ENCODE measurements at places on chromosomes 5 and 9.

DNA sequence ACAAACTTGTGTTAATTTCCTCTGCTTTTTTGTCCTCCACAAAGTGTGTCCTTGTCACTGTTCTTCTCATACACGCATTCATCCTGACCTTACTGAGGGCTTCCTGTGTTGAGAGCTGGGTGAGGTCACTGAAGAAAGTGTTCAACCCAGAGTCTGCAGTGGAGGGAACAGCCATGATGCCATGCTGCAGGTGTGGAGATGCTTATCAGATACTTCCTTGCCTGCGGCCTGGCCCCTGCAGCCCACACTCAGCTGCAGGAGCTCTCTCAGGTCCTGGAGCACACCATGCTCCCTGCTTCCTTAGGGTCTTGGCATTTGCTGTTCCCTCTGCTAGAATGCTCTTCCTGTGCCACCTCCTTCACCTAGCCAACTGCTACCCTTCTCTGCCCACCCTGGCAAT, 108.1 kb upstream of the SPRY4 start:
- DNase-seq, result peak; percentile 21

GRCh38 chr5:4941957-4942830, 197.9 kb upstream of the ADAMTS16 start:
- DNase-seq, result no peak

DNA sequence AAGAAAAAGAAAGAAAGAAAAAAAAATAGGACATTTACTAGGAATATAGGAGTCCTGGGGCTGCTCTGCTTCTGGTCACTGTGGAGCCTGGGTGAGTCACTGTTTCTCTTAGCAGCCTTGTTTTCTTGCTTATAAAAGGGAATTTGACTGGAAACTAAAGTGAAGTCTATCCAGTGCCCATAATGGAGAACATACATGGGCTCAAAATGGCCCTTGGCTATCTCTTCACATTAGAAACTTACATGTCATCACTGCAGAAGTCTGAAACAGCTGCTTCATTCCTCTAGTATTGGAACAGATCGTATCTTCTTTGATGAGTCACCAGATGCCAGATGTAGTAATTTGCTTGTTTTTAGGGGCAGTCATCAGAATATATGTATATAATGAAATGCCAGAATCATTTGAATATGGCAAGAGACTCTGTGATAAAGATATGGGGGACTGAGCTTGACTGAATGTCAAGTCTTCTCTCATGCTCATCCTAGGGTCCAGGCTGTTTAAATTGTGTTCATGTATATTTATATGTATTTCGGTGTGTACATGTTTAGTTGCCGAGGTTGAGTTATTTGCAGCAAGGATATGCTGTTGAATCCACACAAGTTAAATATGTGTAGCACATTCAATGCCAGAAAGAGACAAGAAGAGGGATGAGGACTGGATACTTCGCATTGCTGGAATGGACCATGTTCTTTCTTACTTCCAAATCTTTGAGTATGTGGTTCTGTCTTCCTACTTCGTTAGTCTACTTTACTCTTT, 56.7 kb downstream of the SGCD start:
- DNase-seq, result no peak

DNA sequence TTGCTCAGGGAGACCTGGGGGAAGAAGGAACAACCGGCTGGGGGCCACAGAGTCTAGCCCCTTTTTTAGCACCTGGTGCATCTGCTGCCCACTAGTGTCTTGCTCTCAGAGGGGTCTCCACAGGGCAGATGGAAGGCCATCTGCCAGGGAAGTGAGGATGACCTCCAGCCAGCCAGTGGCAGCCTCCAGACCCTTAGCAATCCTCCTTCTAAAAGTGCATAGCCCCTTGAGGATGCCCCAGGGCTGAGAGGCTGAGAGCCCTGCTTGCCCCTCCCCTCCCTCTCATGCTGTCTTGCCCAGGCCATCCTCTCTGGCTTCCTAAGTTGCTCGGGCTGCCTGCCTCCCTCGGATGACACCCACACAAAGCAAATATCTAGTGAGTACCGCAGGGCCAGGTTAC, 81.5 kb upstream of the PANK3 start:
- no peak for DNase-seq

- no peak for DNase-seq
Observed at GRCh38 chr5:31334061-31334860, 140.8 kb downstream of the CDH6 start.

DNA sequence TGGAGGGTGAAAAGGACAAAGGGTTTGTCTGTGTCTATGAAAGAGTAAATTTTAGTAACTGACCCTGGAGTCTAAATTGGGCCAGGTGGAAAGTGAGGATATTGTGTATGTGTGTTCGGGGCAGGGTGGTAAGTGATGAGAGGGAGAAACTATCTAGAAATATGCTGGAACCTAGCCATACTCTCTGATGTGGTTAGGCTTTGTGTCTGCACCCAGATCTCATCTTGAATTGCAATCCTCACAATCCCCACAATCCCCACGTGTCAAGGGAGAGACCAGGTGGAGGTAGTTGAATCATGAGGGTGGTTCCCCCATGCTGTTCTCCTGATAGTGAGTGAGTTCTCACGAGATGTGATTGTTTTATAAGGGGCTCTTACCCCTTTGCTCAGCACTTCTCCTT, 60.6 kb downstream of the COMMD10 start:
- no peak for DNase-seq

DNA sequence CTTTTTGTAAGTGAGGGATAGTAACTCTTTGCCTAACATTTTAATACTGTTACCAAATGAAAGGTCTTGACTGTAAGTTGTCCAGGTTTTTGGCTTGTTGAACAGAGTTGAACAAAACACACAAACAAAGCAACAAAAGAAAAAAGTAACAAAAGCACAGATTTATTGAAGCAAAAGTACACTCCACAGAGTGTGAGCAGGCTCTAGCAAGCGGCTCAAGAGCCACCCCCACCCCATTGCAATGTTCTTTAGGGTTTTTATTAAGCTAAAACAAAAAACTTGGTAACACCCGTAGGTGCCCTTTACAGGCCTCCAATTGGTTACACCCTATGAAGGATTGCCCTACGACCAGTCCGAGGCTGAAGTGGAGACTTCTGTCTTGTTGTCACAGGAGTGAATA, 197.4 kb upstream of the MAP3K1 start:
- no peak for DNase-seq

GRCh38 chr5:151318850-151319732, 15.5 kb upstream of the SLC36A3 start:
- DNase-seq, result peak; percentile 5

DNA sequence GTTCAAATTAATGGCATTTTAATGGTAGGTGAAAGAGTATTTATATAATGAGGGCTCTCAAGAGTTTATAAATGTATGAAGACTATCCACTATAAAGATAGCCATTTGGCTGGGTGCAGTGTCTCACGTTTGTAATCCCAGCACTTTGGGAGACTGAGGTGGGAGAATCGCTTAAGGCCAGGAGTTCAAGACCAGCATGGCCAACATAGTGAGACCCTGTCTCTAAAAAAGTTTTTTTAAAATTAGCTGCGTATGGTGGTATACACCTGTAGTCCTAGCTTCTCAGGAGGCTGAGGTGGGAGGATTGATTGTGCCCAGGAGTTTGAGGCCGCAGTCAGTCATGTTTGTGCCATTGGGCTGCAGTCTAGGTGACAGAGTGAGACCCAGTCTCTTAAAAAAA, 61.6 kb downstream of the ERBIN start:
- no peak for DNase-seq

DNA sequence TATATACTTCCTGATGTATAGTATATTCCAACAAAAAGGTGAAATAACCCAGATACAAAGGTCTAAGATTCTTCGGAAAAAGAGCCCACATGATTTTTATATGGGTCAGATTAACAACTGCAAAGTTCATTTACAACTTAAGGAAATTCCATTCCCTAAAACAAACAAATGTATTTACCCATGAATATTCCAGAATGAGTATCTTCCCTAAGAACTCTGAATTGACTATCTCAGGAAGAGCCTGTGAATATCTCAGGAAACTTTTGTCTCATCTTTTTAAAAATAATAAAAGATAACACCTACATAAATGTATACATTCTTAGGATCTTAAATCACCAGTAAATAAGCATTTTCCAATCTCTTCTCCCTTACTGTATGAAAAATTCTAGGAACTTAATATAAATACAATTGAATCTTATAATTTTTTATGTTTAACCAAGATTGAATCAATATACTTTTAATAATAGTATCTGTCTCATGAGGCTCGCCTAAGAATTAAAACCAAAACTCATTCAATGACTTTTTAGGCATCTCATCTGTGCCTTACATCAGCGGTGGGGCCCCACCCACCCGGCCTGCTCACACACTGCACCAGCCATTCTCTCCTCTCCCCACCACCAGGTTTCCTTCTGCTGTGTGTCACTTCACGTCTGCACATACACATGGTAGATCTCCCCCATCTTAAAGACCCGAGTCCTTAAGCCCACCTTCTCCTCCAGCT, 78.1 kb downstream of the RAPGEF1 start:
- peak; percentile 42 for DNase-seq

DNA sequence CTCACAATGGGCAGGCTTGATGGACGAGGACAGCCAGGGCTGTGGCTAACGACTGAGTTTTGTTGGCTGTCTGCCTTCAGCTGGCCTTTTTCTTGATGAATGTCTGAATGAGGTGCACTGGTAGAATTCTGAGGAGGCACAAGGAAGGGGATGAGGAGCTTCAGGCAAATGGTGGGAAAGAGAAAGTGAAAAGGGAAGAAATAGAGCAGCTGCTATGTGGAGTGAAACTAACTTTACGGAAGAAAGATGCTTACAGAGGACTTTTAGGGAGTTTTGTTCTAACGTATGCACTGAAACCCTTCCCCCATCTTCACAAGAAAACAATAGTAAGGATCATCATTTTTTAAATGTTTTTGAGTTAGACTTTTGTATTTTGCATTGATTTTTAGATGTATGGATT, 45.3 kb downstream of the OR2K2 start:
- DNase-seq, result no peak

GRCh38 chr5:76351176-76351575, 51.9 kb upstream of the IQGAP2 start:
- no peak for DNase-seq

DNA sequence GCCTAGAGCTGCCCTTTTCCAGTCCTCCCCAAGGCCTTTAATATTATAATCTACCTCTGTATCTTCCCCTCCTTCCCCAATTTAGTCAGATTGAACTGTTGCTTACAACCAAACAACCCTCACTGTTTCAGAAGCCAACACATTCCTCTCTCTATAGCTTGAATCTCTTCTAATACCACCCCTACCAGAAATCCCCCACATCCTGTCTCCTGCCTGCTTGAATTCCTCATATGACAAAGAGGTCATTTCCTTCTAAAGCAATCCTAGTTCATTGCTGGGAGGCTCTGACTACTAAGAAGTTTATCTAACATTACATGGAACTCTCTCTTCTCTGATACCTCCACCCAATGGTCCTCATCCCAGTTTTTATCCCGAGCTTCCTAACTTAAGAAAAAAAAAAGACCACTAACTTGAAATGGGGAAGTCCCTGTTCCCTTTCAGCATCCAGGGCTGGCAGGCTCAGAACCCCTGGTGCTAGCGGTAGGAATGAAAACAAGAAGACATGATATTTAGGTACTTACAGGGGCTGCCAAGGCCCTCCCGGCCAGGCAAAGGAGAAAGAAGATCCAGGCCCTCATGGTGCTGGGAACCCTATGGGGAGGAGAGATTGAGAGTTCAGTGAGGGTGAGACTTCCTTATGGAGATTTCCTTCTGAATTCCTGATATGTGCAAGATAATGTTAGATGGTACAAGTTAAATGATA, 11.0 kb downstream of the SPARC start:
- DNase-seq, result no peak

DNA sequence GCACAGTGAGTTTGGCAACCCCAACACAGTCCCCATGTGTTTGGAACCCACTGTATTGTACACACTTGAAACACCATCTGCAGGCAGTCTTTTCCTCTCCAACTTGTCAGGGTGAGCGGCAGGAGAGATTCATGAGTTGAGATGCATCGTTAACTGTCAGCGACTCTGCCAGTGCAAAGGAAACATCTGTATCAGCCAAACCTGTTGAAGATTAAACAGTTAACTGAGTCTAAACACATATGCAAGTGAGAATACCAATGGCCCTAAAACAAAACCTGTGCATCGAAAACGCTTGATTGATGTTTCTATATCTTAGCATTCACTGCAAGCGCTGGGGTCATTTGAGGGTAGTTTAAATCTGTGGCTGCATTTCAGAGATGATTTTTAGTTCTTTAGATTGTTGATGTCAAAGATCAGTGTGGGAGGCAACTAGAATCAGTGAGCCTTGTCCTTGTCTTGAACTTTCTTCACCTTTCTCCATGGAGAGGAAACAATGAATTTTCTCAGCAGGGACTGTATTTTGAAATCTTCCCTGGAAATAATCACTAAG, 41.3 kb upstream of the PAM start:
- DNase-seq, result no peak

- no peak for DNase-seq
Observed at GRCh38 chr5:74885170-74885569, 19.0 kb upstream of the FAM169A start.

GRCh38 chr5:137589185-137589584, 90.1 kb upstream of the SPOCK1 start:
- DNase-seq, result no peak

DNA sequence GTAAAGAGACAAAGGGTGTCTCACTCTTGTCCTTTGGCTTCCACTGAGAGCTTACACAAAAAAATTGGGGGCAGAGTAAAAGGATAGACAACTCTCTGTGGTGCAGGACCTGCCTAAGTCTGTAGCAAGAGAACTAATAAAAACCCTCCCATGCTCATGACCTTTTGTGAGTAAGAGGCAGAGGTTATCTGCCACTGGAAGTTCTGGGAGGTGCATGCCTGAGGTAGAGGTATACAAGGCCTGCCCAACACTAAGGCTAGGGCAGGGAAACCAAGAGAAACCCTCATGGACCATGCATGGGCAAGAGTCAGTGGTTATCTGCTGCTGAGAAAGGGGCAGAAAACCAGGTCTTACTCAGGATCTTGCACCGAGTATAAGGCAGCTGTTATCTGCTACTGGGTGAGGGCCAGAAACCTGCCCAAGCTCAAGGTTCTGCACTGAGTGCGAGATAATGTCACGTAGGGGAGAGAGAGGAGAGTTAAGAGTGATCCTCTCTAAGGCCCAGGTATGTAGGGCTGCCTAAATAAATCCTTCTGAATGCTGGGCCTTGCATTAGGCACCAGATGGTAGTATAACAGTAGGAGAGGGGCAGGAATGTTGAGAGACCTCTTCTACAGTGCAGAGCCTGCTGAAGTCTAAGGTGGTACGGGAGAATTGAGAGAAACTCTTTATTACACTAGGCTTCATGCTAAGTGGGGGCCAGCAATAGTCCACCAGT, 143.4 kb downstream of the MACROH2A1 start:
- no peak for DNase-seq

DNA sequence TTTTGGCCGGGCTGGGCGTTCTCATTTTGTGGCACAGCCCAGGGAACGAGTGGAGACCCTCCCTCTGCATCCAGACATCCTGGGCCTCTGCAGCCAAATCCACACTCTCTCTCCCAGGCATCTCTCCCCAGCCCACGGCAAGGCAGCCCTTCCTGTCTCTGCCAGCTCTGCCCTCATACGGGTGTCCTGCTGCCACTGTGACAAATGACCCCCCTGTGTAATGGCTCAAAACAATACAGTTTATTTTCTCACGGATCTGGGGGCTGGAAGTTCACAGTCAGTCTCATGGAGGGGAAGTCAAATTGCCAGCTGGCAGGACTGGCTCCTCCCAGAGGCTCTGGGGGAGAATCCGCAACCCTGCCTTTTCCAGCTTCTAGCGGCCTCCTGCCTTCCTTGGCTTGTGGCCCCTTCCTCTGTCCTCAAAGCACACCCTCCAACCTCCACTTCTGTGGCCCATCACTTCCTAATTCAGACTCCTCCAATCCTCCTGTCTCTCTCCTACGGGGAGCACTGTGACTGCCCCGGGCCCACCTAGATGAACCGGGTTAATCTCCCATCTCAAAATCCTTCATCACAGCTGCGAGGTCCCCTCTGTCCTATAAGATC, 70.2 kb upstream of the COL5A1 start:
- no peak for DNase-seq

All from SK-N-DZ (cell line).